ENCODE measurements at places on chromosomes 2 and 18. TPM values are rescaled to one million over a fixed set of nuclear protein-coding genes. Genes with fewer than 3 reads are reported as not detected.

Gene SP140
- total RNA-seq: under 0.01 TPM

Gene CLEC4F
- not detected for total RNA-seq

Gene CXCR2
- not detected for total RNA-seq

Gene SEPTIN2
- total RNA-seq: 575 TPM

Gene UGT1A5
- not detected for total RNA-seq

Gene HTR2B
- 2.1 TPM for total RNA-seq

Gene VAMP5
- 16.6 TPM for total RNA-seq

Gene RGPD3
- 0.37 TPM for total RNA-seq

Gene FSHR
- not detected for total RNA-seq

Gene INO80D
- 5.9 TPM for total RNA-seq

Gene GALNT5
- 71.3 TPM for total RNA-seq

Gene CD8B
- not detected for total RNA-seq

Gene LONRF2
- total RNA-seq: 0.32 TPM

Gene HAUS1
- 57.3 TPM for total RNA-seq

Gene HJURP
- total RNA-seq: 9.4 TPM

Gene LIMS2
- total RNA-seq: 2.6 TPM

Gene IL36G
- total RNA-seq: not detected

Gene SNORC
- total RNA-seq: 1.2 TPM

Gene BMP10
- not detected for total RNA-seq

Gene IL18R1
- total RNA-seq: 0.30 TPM

Gene CPLX4
- total RNA-seq: not detected

Gene COPS9
- total RNA-seq: 49.6 TPM

Data from smooth muscle cell of the umbilical artery (primary cell).